ENCODE measurements at places on chromosomes 5 and 9.
A peak's percentile ranks its signal among the peaks of the same experiment; 100 is the strongest.

DNA sequence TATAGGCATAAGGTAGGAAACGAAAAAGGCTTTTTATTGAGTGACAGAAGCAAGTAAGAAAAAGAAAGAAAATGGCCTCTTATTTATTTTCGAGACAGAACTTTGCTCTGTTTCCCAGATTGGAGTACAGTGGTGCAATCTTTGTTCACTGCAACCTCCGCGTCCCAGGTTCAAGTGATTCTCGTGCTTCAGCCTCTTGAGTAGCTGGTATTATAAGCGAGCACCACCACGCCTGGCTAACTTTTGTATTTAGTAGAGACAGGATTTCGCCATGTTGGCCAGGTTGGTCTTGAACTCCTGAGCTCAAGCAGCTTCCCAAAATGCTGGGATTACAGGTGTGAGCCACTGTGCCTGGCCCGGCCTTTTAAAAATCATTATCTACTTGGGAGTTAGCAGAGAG is 70.7 kb downstream of the NSD1 start:
- no peak for DNase-seq

- no peak for DNase-seq
Measured at GRCh38 chr9:134035041-134036039, 10.1 kb downstream of the BRD3OS start.

- no peak for DNase-seq
Measured at GRCh38 chr5:94746731-94747124, 128.3 kb downstream of the SLF1 start.

DNA sequence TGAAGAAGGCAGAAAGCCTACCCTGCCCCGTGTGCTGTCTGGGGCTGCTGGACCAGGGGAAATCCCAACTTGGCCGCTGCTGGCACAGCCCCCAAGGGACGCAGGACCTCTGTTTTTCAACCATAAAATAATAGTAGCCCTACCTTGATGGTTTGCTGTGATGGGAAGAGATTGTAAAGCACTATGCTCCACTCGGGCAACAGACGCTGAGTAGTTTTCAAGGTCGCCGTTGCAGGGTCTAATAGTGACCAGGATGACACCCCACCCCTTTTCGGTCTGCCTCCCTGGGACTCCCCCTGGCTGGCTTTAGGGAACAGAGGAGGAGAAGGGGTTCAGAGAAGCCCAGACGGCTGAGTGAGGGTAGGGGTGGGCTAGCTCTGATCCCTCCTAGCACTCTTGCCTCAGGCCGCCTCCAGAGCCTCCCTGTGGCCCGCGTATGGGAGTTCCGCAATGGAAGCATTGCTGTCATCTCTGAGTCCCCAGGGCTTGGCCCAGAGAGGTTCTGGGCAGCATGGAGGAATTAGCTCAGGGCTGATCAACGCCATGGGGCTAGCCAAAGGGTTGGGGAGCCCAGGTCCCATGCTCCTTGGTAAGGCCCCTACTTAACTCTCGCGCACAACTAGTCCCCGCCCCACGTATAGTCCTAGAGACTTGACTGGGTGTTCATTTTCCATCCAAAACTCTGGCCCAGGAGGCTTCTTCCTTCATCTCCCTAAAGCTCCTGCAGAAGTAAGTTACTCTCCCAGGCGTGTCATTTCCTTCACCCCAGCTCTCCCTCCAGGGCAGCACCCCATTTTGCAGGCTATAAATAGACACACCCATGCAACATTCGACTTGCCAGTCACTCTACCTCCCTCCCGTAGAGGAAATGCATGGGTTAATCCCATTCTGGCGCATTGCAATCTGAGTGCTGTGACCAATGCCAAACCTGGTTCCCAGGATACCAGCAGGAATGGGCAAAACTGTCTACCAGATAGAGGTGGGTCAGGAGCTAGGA is 1.1 kb upstream of the IRF1 start:
- no peak for DNase-seq

- DNase-seq, result peak; percentile 42
Measured at GRCh38 chr9:589723-590122, 251.8 kb upstream of the DMRT1 start.
